ENCODE measurements at places on chromosomes 16 and 17.

DNA sequence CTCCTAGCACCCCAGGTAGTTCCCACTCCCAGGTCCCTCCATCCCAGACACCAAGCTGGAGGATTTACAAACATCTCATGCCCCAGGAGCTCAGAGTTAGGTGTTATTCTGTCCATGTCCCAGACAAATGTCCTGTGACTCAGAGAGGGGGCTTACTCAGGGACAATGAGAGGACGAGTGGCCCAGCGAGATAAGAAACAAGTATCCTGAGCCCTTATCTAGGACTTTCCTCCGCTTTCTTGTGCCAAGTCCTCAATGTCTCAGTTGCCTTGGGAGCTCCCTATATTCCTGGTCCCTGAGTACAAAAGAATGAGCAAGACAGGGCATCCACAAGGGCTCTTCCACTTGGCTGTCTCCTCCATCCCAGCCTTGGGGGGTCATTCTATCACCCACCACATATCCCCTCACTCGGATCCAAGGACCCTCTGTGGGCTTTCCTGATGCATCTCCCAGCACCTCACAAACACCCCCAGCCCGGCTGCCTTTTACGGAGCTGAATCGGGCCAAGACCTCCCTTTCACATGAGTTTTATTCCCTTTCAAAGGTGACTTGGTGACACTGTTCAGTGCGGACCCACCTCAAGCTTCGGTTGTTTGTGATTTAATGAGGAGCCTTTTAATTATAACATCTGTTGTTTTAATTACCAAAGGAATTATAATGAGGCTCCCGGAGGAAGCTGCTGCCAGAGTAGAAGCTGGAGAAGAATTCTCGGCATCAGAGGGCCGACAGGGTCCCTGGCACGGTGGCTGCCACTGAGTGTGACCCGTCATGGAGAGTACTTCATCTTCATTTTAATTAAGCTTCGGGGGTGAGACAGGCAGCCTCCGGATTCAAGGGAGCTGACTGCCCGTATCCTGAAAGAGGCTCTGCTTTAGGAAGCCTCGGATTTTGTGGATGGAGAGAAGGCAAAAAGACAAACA is 121.5 kb downstream of the WSCD1 start:
- DNase-seq, result no peak

GRCh38 chr16:2008009-2008526 is 1.6 kb downstream of the ZNF598 start:
- DNase-seq, result no peak

GRCh38 chr17:74163836-74164235 is 39.6 kb upstream of the RPL38 start:
- no peak for DNase-seq

DNA sequence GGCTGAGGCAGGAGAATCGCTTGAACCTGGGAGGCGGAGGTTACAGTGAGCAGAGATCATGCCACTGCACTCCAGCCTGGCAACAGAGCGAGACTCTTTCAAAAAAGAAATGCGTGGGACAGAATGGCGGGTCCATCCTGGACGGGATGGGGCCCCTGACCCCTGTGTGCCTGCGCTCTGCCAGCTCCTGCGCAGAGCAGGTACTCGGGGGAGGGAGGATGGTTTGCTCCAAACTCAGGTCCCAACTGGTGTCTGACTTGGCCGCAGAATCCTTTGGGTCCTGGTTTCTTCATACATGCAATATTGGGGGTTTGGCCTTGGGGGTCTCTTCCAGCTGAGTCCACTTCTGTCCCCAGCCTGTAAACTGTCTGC is 10.4 kb downstream of the CHMP6 start:
- no peak for DNase-seq

- no peak for DNase-seq
Measured at GRCh38 chr16:87657621-87658192, 55.4 kb downstream of the JPH3 start.

GRCh38 chr17:39921323-39921722 is 2.9 kb upstream of the GSDMB start:
- no peak for DNase-seq

GRCh38 chr16:11980136-11980844 is 3.8 kb downstream of the SNX29 start:
- DNase-seq, result peak; percentile 50

DNA sequence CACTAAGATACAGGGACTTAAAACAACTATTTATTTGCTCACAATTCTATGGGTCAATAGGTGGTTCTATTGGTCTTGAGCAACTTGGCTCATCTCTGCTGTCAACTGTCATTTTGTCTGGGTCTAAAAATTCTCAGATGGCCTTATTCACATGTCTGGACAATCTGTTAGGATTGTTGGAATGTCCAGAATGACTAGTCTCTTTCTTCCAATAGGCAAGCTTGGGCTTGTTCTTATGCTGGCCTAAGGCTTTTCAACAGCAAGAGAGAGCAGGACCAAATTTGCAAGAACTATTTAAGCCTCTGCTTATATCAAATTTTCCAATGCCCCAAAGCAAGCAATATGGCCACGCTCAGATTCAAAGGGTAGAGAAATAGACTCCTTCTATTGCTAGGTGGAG is 240.9 kb downstream of the KIF2B start:
- DNase-seq, result no peak

DNA sequence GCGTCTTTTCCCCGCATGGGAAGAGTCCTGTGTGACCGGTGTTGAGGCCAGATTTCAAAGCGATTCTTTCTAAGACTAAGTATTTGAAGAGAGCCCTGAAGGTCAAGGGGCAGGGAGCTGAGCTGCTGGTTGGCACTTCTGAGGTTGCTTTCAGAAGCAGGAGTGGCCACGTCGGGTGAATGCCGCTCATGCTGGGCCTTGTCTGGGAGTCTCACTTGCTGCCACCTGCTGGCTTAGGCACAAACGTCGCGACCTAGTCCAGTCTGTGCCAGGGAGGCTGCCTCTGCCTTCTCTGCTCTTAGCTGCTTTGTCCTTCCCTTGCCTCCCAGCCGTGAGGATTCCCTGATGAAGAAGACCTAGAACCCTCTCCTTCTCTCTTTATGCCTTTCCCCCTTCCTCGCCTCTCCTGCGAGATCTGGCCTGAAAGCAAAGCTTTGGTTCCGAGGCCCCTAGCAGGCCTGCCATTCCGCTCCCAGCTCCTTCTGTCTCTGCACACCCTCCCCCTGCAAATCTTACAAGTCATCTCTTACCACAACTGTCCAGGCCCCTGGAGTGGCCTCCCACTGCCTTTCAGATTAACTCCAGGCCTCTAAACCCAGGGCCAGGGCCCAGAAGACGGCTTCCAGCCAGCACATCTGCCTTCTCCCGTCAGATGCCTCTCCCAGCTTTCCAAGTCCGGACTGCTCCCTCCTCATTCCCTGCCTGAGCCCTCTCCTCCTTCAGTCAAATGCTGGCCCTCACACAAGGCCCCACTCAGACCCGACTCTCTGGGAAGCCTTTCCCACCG is 11.4 kb downstream of the CTNS start:
- DNase-seq, result peak; percentile 67

GRCh38 chr17:64368277-64368676 is 22.4 kb downstream of the PECAM1 start:
- no peak for DNase-seq

Measured in GM13977 (cell line).